ENCODE measurements at places on chromosomes 5 and 9.

DNA sequence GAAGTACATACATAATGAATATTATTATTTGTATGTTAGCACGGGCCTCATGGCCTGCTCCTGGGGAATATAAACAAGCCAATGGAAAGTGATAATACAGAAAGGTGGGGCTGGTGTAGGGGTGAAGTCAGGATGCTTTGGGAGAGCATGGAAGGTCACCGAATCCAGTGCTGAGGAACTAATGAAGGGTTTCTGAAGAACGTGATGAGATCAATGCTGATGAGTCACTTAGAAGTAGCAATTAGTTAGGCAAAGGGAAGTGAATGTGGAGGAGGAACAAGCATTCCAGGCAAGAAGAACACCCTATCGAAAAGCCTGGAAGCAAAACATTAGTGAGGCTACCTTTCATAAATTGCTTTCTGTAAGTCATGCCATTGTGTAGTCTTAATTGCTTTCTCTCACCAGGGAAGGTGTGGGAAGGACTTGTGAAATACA lies 2.1 kb downstream of the ANXA1 start:
- DNase-seq: no peak

- DNase-seq: no peak
Measured at GRCh38 chr5:108387758-108388157, 5.9 kb upstream of the FBXL17 start.

- DNase-seq: no peak
Measured at GRCh38 chr9:2169035-2169434, 153.9 kb downstream of the SMARCA2 start.

GRCh38 chr9:91156451-91157234 lies 205.1 kb downstream of the AUH start:
- no peak for DNase-seq

Data from keratinocyte (primary cell).